ENCODE measurements at places on chromosomes 3 and 15. TPM values are rescaled to one million over a fixed set of nuclear protein-coding genes. Genes with fewer than 3 reads are reported as not detected.

Gene DAZL
- total RNA-seq = not detected

Gene FGF12
- not detected for total RNA-seq

- no peak for DNase-seq
These were observed 108.2 kb upstream of the PROK2 start for GRCh38 chr3:71893122-71893521.

- DNase-seq = no peak
These were observed 267.5 kb downstream of the VGLL3 start for GRCh38 chr3:86723433-86723832.

GRCh38 chr3:30346933-30347320, 259.5 kb upstream of the TGFBR2 start:
- DNase-seq = no peak

Gene PLCH1
- total RNA-seq = under 0.01 TPM

- DNase-seq = peak; percentile 88
These were observed 377.2 kb upstream of the CFAP20DC start for GRCh38 chr3:59426821-59427565.

Gene CDHR4
- total RNA-seq = not detected

Gene ZNF609
- total RNA-seq = 11.3 TPM

DNA sequence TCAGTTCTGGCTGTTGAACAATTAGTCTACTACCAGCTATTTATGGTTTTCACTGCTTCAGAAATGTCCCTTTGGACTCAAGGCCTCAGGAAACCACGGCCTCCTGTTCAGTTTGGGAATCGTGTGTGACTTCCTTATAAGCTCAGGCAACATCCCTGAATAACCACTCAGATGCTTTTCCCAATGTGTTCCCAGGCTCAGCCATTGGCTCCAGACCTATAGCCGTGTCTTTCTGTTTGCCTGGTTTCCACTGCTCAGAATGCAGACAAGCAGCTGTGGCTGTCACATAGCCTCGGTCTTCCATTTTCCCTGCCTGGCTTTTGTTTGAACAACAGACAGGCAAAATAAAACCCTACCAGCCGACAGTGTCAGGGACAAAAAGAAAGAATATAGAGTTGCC, 63.2 kb upstream of the ATP2B2 start:
- no peak for DNase-seq

Gene ROPN1
- total RNA-seq = not detected

- DNase-seq = no peak
These were observed 29.4 kb downstream of the PAQR5 start for GRCh38 chr15:69328080-69328479.

Gene OXTR
- 269 TPM for total RNA-seq

Gene STARD9
- 2.1 TPM for total RNA-seq

- no peak for DNase-seq
These were observed 1161.4 kb downstream of the OTOL1 start for GRCh38 chr3:162658003-162658402.

- DNase-seq = no peak
These were observed 819 bp upstream of the PLXNB1 start for GRCh38 chr3:48430708-48431101.

GRCh38 chr3:126476166-126477060, 722 bp upstream of the ZXDC start:
- peak; percentile 62 for DNase-seq

Gene COLQ
- 1.1 TPM for total RNA-seq

DNA sequence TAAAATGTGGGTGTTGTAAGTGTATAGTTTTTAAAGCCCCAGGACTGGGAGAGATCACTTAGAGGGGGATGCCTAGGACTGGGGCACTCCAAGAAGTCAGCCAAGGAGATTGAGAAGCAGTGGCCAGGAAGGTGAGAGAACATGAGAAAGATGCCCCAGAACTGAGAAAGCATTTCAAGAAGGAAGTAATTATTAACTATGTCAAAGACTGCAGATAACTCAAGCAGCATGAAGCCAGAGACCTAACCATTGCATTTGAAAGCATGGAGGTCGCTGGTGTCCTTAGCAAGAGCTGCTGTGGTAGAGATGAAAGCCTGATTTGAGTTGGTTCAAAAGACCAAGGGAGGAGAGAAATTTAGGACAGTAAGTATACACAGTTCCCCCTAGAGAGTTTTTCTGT, 30.6 kb upstream of the SLC2A2 start:
- no peak for DNase-seq

Gene TMEM108
- not detected for total RNA-seq

- peak; percentile 9 for DNase-seq
These were observed 74.4 kb upstream of the CHRNB4 start for GRCh38 chr15:78715434-78715833.

Gene PAK6
- total RNA-seq = not detected

Gene EPB42
- not detected for total RNA-seq

Gene A4GNT
- total RNA-seq = not detected

- no peak for DNase-seq
These were observed 19.2 kb downstream of the LHFPL4 start for GRCh38 chr3:9534429-9534828.

DNA sequence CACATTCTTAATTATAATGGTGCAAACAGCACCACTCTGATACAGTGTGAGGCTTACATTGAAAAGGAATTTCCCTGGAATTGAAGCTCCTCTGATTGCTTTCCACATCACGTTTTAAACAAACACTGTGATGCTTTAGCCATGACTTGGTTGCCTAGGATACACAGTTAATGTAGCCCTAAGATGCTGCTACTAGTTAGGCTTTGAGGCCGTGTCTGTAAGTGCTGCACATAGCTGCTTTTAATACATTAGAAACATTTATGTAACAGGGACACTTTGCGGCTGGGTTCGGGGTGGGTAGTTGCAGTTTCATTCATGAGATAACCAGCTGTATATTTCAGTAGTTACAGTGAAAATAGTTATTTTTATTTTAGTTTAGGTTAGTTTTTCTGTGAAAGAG, 334.7 kb downstream of the NLGN1 start:
- peak; percentile 68 for DNase-seq

DNA sequence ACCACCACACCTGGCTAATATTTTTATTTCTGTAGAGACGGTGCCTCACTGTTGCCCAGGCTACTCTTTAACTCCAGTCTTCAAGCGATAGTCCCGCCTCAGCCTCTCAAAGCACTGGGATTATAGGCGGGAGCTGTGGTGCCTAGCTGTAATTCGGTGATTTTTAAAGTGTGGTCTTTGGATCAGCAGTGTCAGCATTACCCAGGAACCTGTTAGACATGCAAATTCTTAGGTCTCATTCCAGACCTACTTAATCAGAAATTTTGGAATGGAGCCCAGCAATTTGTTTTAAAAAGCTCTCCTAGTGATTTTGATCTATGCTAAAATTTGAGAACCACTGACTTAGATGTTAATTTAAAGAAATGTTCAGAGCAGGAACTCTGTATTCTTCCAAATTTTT, 51.9 kb downstream of the GOLM2 start:
- DNase-seq = peak; percentile 89

All from GM23248 (cell line).